ENCODE measurements at places on chromosomes 16 and 17.

DNA sequence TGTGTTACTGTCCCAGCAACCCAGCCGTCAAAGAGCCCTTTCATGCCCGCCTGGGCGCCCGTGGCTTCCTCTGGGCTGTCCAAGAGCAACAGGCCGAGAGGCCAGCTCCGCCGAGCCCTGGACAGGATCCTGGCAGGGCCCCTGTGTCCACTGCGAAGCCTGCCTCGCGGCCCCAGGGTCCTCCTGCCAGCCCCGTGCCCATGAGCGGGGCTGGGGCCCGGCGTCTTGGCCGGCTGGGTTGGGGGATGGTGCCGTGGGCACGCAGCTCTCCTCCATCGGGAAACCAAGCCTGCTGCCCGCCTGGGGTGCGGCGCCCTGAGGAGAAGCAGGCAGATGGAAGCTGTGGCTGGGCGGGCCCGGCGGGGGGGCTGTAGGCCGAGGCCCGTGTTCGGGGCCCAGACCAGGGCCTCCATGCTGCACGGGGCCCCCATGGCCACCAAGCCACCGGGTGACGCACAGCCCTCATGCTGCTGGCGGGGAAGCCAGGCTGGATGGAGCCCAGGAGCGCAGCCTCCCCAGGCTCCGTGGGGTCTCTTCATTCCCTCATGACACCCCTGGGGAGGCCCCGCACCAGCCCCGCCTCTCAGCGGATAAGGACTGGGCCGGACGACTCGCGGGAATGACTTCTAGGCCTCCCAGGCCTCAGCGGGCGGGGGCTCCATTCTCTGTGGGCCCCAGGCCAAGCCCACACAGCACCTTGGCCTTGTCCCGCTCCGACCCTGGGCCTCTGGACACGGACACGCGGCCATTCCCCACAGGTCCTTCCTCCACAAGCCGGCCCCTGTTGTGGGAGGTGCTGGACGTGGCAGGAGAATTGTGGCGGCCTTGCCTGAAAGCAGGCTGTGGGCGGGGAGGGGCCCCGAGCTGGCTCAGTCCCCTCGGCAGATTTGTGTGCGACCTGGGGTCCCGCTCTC lies at the start of gene C1QTNF8:
C1QTNF8 (minus strand) TSS at position 76 of the 914 bp plus-strand sequence. CDS start 1,322 bp downstream, outside the sequence.
- DNase-seq = no peak

- no peak for DNase-seq
Measured at GRCh38 chr17:400257-400656, 47.6 kb upstream of the RPH3AL start.

DNA sequence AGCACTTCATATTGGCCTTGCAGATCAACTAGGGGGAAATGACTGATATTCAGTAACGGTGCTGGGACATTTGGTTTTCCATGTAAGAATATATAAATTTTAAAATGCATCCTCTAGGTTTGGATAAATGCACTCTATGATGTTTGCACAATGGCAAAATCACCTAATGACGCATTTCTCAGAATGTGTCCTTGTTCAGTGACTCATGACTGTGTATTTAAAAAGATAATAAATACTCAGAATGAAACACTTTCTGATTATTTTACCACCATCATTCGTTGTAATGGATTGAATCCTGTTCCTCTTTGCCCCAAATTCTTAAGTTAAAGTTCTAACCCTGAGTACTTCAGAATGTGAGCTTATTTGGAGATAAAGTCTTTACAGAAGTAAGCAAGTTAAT lies 17.2 kb upstream of the ADGRG1 start:
- DNase-seq = no peak

DNA sequence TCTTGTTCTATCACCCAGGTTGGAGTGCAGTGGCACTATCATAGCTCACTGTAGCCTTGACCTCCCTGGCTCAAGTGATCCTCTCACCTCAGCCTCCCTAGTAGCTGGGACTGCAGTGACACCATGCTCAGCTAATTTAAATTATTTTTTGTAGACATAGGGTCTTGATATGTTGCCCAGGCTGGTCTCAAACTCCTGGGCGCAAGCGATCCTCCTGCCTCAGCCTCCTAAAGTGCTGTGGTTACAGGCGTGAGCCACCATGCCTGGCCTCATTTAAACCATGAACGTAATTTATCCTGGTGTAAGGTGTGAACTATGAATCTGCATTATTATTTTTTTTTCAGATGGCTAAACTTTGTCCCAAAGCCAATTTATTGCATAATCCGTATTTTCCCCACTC lies 37.3 kb downstream of the LAT start:
- DNase-seq = no peak

GRCh38 chr16:80656711-80657150 lies 115.9 kb downstream of the DYNLRB2 start:
- DNase-seq = no peak

DNA sequence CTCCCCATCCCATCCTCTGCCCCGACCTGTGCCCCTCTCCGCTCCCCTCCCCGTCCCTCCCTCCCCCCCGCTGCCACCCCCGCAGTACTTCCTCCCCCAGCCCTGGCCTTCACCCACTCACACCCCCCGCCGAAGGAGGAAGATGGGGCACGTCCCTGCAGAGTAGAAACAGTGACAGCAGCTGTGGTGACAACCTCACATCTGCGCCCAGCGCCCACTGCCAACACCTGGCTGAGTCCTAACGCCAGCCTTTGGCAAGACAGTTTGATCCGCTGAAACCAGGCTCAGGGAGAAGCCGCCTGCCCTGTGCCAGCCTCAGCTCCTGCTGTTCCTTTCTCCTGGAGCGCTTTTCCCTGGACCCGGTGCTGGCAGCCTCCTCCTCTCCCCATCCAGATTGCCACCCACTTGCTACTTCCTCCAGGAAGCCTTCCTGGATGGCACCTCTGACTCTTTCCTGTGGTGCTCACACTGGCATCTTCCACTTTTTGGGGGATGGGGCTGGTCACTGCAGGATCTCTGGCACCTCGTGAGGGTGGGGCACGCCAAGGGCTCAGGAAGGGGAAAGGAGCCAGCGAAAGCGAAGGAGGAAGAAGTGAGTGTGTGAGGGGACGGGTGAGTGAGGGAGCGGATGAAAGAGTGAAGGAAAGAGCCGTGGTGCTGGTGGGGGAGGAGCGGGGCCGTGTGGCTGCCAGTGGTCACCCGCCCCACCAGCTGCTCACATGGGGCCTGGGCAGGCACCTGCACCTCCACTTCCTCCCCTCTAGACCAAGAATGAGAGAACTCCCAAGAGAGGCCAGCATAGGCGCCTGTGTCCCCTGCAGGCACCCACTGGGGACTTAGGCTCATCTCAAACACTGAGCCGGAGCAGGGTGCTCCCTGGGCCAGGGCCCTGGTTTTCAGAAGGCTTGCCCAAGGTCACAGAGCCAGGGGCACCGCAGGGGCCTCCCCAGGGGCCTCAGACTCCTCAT lies 27.0 kb downstream of the ZFPM1 start:
- no peak for DNase-seq

GRCh38 chr17:50471009-50471905 lies 2.6 kb upstream of the CHAD start:
- no peak for DNase-seq

DNA sequence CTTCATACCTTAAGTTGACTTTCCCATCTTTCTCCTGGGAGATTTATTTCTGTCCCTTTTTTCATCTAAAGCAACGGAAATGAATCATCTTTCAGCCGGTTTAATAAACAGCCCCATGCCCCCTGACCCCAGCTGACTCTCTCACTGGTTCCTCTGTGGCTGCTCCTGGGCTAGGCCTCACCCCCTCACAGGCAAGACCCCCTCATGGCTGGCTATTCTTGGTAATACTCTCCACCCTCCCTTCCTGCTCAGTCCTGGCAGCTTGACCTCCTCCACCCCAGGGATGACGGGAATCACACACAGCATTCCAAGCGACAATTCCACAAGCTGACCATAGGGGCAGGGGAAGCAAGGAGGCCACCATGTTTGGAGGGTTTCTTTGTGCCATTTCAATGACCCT lies 1.5 kb upstream of the ADAP2 start:
- no peak for DNase-seq

All from epithelial cell of proximal tubule (primary cell).